ENCODE measurements at places on chromosomes 3 and 15. TPM values are rescaled to one million over a fixed set of nuclear protein-coding genes. Genes with fewer than 3 reads are reported as not detected.

- no peak for DNase-seq
Observed at GRCh38 chr3:31399271-31399670, 133.5 kb upstream of the STT3B start.

Gene FANCD2OS
- total RNA-seq: not detected

- no peak for DNase-seq
Observed at GRCh38 chr15:100248236-100248635, 93.5 kb downstream of the ADAMTS17 start.

- DNase-seq: no peak
Observed at GRCh38 chr3:154496978-154497377, 67.0 kb upstream of the GPR149 start.

Gene CADPS
- not detected for total RNA-seq

- DNase-seq: no peak
Observed at GRCh38 chr3:129365296-129366136, 62.9 kb downstream of the EFCAB12 start.

Gene FAM107A
- 2.9 TPM for total RNA-seq

DNA sequence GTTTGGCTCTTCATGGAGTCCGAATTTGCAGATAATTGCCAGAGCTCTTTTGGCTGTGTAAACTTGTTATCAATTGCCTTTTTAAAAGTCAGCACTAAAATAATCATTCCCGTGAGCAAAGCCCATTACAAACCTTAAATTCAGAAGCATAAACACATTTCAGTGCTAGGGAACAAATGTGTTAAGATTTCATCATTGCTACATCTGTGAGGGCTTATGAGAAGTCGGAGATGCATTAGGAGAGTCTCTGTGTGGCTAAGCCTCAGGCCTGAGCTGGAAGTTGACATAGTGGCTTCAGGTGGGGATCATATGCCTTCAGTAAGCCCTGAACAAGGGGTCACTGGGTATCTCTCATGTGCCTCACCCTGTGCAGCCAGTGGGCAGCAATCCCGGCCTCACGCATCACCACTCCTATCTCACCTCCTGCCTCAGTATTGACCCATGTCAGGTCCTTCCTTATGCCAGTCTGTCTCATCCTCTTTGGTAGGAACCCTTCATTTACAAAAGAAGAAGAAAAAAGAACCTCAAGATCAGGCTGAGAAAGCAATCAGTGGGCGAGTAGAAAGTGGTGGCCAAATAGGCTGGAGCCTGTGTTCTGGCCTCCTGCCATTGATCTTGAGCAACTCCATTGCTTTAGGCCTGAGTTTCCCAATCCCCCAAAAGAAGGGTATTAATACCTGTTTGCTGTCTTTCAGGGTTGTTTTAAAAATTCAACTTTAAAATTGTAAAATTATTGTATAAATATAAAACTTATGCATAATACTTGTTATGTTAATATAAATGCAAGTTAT is 233.5 kb downstream of the IL20RB start:
- no peak for DNase-seq

Data from dermis blood vessel endothelial cell (primary cell).